ENCODE measurements at places on chromosomes 12 and 14.

DNA sequence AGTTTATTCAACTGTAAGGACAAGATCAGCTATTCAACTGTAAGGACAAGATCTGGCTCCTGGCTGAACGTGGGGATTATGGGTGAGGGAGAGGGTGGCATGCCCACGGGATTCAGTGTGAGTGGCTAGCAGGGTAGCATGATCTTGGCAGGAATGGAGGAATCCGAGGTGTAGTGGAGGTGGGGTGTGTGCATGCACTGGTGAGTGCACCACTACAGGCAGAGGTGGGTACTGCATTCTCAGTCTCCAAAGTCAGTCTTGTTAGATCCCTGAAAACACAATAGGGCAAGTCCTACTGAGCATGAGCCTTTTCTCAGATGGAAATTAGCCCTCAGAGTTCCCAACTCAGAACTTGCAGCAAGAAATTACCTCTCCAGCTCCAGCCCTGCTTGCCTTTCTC is 32.2 kb upstream of the DCD start:
- DNase-seq: no peak

DNA sequence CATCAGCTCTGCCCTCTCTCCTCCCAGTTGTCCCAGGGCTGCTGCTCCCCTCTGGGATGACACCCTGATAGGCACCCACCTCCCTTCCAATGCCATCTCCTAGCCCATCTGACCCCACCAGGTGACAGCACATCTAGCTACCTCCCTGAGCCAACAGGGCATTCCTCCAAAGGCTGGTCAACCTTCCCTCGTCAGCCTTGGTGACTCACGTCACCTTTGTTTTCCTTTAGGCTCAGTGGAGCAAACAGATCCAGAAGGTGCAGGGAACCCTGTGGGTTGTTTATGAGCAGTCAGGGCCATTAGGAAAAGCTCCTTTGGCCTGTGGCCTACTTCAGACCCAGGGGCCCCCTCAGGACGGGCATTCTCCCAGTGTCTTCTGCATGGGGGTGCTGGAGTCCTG is 32.4 kb downstream of the PIGH start:
- no peak for DNase-seq

- no peak for DNase-seq
These were observed 16.0 kb downstream of the LRTM2 start for GRCh38 chr12:1836241-1836803.

GRCh38 chr14:54480830-54481562 is 7.8 kb downstream of the GMFB start:
- no peak for DNase-seq

DNA sequence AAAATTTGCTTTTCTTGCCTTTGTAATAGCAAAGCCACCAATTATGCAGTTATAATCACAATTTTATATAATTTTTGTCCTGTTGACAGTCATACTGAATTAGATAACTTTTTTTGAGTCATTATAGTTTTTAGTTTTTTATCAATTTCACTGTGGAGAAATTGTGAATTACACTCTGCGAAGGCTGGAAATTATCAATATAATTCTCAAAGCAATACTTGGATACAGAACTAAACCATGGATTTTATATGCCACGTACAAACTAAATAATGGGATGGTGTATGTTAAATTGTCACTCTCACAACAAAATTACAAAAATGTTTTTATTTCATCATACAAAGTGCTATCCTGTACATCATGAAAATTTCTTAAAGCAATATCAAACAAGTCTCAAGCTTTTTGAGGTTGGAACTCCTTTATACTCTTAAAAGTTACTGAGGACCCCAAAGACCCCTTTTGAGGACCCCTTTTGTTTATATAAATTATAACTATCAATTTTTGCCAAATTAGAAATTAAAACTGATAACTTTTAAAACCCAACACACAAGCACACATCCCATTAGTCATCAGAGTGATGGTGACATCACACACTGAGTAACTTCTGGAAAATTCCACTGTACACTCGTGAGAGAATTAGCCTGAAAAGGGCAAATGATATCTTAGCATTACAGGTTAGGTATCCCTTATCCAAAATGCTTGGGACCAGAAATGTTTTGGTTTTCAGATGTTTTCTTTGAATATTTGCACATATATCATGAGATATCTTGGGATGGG is 19.8 kb upstream of the AQP2 start:
- no peak for DNase-seq

GRCh38 chr14:59507063-59507751 is 22.9 kb downstream of the JKAMP start:
- peak; percentile 44 for DNase-seq

GRCh38 chr14:32039401-32040030 is 37.6 kb upstream of the ARHGAP5 start:
- no peak for DNase-seq

GRCh38 chr14:55611859-55612258 is 31.9 kb downstream of the KTN1 start:
- DNase-seq: no peak

DNA sequence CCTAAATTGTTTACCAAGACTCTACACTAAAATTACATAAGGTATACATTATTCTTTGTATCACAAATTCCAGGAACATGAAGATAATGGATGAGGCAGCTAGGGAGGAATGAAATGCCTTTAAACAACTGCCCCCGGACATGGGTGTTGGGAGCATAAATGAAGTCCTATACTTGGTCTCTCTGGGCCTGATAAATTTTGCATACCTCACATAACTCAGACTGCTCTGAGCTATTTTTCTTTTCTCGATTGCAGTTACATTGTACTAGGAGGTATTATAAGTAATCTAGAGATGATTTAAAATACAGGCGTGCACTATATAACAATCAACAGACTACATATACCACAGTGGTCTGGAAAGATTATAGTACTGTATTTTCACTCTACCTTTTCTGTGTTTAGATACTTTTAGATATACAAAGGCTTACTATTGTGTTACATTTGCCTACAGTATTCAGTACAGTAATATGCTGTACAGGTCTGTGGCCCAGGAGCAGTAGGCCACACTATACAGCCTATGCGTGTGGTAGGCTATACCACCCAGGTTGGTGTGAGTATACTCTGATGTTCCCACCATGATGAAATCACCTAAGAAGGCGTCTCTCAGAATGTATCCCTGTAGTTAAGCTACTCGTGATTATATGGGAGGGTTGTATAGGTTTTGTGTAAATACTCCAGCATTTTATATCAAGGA is 14.3 kb downstream of the FNTB start:
- no peak for DNase-seq

- no peak for DNase-seq
These were observed 25.3 kb downstream of the GPRC5D start for GRCh38 chr12:12926571-12927071.

DNA sequence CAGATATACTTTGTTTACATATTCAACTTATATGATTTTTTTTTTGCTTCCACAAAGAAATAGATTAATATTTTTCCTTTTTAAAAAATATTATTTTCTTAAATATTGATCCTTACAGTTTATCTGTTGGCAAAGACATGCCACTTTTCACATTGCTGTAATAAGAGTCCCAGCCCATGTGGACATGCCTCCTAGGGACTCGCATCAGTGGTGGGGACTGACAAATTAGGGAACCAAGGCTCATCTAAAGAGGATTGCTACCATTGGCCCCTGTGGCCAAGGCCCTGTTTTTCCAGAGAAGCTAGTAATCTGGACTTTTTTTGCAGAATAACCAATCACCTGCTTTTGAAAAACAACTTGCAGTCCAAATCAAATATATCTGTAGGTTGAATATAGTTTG is 27.8 kb upstream of the BMAL2 start:
- DNase-seq: no peak

GRCh38 chr14:92686900-92687427 is 61.5 kb downstream of the LGMN start:
- peak; percentile 89 for DNase-seq

- no peak for DNase-seq
These were observed 97.2 kb upstream of the BBS10 start for GRCh38 chr12:76445462-76445861.

DNA sequence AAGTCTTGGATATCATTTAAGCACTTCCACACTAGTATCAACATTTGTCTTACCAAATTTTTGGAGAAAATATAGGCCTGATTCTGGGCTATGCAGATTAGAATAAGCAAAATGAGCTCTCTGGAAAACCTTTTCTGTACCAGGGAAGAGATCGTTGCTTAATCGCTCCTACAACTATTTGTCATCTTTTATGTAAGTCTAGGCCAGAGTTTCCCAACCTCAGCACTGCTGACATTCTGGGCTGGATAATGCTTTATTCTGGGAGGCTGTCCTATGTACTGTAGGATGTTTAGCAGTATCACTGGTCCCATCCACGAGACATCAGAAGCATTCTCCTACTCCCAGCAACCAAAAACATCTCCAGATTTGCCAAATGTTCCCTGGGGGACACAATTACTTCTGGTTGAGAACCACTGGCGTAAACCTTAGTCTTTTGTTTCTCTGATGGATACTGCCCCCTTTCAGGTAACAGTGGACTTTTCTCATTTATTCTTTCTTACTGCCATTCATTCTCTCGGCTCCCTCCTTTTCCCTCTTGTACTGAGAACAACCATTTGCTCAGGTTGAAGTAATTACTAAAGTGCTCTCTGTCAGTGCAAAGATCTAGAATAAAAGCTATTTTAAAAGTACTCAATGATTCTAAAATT is 316.9 kb upstream of the E2F7 start:
- no peak for DNase-seq

- DNase-seq: no peak
These were observed 121.3 kb downstream of the KCNMB4 start for GRCh38 chr12:70487440-70487839.
